CD4-positive, alpha-beta T cell treated with Interleukin-10 for 1 hour (primary cell): ENCODE measurements at places on chromosomes 4 and X.

- no peak for DNase-seq
Observed at GRCh38 chrX:10447564-10448214, 172.7 kb downstream of the MID1 start.

DNA sequence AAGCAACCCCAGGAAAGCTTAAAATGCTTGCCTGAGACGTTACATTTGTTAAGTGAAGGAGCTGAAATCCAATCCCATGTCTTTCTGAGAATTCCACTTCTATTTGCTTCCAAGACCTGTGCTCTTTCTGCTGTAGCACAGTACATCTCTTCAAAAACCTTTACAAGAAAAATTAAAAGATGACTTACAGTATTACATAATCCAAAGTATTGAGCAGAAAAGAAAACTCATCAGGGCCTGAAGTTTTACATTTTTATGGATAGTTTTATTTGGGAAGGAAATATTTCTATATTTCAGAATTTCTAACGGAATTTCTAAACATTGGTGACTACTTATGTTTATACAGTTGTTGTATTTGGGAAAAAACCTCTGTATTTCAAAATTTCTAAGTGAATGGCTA, 276.3 kb downstream of the TENM3 start:
- DNase-seq, result no peak

DNA sequence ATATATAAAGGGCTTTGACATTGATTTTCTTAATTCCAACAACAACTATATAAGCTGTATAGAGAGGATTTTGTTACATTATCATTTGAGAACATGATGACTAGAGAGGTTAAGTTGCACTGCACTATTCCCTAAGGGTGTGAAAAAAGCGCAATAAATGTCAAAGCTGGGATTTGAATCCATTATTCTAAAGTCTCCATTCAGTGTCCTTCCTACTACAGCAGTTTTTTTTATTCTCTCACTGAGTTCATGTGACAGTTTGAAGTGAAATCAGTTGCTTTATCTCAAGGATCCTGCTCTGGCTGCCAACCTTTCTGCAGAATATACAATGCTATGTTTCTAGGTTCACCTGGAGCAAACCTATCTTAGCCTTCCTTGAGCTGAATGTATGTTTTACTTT, 177.5 kb downstream of the ANKRD50 start:
- DNase-seq, result no peak

- DNase-seq, result no peak
Observed at GRCh38 chrX:39873117-39873516, 224.6 kb downstream of the BCOR start.

DNA sequence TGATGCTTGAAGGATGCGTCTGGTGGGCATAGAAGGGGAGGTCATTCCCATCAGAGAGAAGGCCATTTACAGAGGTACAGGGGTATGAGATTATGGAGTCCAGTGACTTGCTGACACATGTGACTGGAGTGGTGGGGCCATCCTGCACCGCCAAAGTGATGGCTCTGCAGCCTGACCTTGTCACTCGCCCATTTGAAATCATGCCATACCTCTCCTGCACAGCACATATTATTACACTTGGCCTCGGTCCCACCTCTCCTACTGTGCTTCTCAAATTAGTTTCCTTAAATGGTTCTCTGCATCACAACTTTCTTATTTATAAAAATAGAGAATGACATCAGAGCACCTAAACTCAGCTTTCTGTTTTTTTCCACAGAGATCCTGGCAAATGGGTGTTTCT, 60.7 kb upstream of the HAND2 start:
- DNase-seq, result no peak

- DNase-seq, result no peak
Observed at GRCh38 chr4:3340700-3341083, 47.9 kb downstream of the RGS12 start.

- no peak for DNase-seq
Observed at GRCh38 chrX:68534691-68535090, 35.8 kb downstream of the YIPF6 start.

- DNase-seq, result no peak
Observed at GRCh38 chr4:61805227-61805626, 605.1 kb downstream of the ADGRL3 start.

GRCh38 chr4:128334256-128334655, 46.6 kb upstream of the PGRMC2 start:
- no peak for DNase-seq

DNA sequence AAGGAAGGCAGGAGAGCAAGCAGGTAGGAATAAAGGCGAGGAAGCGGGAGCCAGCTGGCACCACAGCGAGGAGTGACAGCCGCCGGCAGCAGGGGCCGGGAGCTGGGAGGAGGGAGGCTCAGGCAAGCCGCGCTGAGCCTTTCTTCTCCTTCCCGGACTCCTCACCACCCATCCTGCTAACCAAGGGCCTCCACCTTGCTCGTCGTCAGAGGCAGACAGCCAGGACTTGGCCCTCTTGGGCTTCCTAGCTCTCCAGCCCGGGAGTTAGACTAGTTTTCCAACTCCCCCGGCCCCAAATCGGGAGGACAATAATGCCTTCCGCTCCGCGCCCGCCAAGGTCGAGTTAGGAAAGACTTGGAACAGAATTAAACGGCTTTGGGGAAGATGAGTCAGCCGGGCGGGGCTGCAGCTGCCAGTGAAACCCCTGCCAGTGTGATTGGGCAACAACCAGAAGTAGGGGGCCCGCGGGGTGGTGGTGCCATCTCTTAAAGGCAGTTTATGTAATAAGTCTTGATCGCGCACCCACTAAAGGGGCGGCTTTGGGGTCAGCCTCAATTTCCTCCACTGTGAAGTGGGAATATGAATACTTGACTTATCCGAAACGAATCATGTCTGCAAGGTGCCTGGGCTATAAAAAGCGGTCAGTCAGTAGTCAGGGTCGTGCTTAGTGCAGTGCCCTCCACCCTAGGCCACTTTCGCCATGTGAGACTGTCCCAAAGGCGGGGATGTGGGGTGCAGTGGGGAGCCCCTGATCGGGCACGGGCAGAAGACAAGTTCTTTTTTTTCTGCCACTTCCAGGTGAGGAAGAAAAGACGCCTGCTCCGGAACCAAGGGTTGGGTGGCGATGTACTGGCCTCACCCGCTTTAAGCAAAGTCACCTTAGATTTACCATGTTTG, 6.7 kb upstream of the HSD17B10 start:
- DNase-seq, result no peak

DNA sequence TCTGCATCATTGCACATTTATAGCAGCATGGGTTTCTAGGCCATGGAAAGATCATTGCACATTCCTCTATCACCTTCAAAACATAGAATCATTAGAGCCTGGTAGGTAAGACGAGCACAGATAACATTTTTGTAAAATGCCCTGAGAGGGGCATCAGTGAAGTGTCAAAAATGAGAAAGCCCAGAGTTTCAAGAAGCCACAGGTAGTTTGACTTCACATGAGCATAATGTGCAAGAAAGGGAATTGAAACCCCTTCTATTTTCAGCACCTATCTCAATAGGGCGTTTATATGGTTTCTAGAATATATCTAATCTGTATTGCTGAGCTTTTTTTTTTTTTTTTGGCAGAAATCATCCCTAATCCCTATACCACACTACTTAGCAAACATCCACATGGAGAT, 2441.7 kb downstream of the ARAP2 start:
- no peak for DNase-seq

DNA sequence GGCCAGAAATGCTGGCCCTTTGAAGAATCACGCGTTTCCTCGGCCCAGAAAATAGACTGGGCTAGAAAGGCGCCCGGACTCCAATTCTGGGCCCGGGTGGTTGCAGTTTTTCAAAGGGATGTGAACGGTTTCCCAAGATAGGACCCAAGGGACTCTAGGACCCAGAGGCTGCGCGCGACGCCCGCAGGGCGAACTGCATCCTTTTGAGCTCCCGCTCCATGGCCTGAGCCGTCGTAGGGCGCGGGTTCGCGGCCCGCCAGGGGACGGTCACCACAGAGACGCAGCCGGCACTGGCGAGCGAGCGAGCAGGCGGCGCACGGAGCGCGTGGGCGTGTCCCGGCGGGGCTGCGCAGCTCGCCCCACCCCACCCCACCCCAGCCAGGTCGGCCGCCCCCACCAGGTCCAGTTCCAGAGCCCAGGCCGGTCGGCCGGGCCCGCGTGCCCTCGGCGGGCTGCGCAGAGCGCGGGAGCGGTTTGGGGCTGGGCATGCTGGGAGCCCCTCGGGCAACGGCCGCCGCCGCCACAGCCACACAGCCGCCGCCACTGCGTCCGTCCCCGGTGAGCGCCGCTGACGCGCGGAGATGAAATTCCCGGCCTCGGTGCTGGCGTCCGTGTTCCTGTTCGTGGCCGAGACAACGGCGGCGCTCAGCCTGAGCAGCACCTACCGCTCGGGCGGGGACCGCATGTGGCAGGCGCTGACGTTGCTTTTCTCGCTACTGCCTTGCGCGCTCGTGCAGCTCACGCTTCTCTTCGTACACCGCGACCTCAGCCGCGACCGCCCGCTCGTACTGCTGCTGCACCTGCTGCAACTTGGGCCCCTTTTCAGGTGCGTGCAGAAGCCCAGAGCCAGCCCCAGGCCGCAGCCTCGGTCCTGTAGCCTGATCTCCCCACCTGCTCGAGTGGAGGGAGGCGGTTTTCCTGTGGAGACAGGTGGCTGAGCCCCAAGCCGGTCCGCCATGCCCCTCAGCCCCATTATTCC, at the start of gene XK:
Gene XK, plus strand, starts transcription at position 411 of the 979 bp plus-strand sequence. Its CDS starts 171 bp downstream, at position 582.
- peak; percentile 8 for DNase-seq

DNA sequence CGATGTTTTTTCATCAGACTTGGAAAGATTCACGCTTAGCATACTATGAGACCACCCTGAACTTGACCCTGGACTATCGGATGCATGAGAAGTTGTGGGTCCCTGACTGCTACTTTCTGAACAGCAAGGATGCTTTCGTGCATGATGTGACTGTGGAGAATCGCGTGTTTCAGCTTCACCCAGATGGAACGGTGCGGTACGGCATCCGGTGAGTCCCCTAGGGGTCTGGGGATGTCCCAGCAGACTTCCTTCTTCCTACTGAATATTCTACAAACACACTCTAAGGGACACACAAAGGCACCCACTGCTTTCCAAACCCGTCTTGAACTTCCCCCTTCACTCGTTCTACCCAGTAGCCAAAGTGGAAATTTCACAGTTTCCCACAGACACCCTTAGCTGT, 9.3 kb downstream of the GABRQ start:
- DNase-seq, result no peak

- no peak for DNase-seq
Observed at GRCh38 chr4:177419434-177419833, 22.8 kb downstream of the AGA start.

- no peak for DNase-seq
Observed at GRCh38 chrX:44223150-44223549, 120.3 kb downstream of the EFHC2 start.

DNA sequence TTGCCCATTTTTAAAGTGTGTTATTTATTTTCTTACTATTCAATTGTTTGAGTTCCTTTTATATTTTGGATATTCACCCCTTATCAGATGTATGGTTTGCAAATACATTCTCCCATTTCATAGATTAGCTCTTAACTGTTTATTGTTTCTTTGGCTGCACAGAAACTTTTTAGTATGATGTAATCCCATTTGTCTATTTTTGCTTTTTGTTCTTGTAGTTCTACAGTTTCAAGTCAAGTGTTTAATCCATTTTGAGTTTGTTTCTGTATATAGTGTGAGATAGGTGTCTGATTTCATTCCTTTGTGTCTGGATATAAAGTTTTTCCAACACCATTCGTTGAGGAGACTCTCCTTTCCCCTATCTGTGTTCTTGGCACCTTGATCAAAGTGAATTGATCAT, 97.4 kb upstream of the CAMK2D start:
- DNase-seq, result no peak

DNA sequence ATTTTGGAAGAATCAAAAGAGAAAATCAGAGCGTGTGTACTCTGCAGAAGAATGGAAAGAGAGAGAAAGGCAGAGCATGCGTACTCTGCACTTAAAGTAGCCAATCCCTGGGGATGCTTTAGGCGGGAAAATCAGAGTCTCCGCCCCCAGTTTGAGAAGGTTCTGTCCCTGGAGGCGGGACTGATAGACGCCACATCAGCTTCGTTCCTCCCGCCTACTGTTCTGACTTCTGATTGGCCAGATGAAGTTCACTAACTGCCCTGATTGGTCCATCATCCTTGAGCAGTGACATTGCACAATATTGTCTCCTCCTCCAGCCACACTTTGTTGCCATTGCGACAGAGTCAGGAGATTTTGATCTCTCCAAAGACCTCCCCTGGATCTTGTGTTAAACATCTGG, 23.8 kb downstream of the SSX1 start:
- DNase-seq, result no peak

- peak; percentile 9 for DNase-seq
Observed at GRCh38 chr4:64584981-64585557, 175.8 kb upstream of the TECRL start.

GRCh38 chr4:176534566-176534965, 214.8 kb downstream of the SPCS3 start:
- no peak for DNase-seq

- no peak for DNase-seq
Observed at GRCh38 chr4:92339676-92340075, 35.9 kb downstream of the GRID2 start.

GRCh38 chr4:39410415-39410814, 3.7 kb downstream of the KLB start:
- DNase-seq, result peak; percentile 7

GRCh38 chr4:156073976-156074375, 120.3 kb upstream of the CTSO start:
- no peak for DNase-seq

GRCh38 chr4:96383349-96383748, 543.5 kb downstream of the PDHA2 start:
- DNase-seq, result no peak

GRCh38 chr4:184282251-184282713, 64.6 kb upstream of the ENPP6 start:
- DNase-seq, result peak; percentile 55

DNA sequence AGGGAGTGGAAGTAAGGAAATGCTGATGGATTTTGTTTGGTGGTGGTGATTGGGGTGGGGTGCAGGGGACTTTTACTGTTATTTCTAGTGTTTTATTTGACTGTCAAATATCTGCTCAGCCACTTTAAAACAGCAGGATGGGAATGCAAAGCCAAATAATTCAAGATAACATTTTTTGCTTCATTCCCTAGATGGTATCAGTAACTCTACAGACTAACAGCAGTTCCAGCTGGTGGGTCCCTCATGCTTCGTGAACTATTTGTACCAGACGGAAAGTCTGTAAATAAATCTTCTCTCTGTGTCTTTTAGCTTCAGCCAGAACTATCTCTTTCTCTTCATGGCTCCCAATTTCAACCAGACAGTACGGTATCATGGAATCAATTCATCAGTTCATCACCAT, 27.5 kb downstream of the GPR143 start:
- DNase-seq, result no peak

- no peak for DNase-seq
Observed at GRCh38 chr4:147714575-147715401, 17.1 kb upstream of the ARHGAP10 start.
